ENCODE measurements at places on chromosomes 7 and 10. TPM values are rescaled to one million over a fixed set of nuclear protein-coding genes. Genes with fewer than 3 reads are reported as not detected.

Gene MYO1G
- 0.24 TPM for total RNA-seq

Gene GRM3
- not detected for total RNA-seq

DNA sequence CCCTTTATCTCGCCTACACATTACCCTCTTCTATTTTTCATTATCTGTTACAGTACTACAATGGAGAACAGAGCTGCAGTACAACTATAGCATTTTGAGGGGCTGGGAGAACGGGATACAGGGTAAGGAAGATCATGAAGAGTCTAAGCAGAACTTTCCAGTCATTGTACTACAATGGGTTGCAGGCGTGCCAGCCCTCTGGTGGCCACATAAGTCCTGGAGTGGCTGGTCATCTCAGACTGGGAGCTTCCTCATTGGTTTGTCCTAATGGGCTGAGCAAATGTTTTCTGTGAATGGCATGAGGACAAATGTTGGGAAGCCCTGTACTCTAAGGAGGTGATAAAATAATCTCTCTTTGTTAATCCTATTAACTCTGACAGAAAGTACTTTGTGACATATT is 33.0 kb downstream of the TMEM106B start:
- peak; percentile 16 for DNase-seq

DNA sequence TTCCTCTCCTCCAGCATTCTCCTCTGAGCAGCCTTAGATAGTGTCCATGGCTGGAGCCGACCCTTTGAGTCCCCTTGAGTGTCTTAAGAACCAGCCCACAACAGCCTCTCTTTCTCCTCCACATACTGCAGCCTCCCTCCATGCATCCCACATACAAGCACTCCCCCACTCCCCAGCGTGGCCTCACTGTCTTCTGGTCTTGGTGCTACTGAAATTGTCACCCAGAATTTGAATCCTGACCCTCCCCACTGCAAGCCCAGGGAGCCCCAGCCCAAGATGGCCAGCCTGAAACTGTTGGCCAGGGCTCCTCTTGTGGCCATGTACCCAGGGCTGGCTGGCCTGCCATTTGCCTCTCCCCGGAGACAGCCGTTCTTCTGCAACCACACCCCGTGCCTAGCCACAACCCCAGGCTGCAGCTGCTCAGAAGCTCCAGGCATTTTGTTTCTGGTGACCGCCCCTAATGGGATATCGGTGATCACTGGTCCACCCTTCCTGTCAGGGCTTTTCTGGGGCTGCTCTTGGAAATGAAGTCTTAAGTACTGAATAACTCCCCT is 18.8 kb upstream of the SH2D4B start:
- DNase-seq = no peak

- no peak for DNase-seq
Measured at GRCh38 chr7:153017223-153017622, 257.7 kb downstream of the ACTR3B start.

- DNase-seq = no peak
Measured at GRCh38 chr10:65350611-65351010, 1575.2 kb upstream of the LRRTM3 start.

DNA sequence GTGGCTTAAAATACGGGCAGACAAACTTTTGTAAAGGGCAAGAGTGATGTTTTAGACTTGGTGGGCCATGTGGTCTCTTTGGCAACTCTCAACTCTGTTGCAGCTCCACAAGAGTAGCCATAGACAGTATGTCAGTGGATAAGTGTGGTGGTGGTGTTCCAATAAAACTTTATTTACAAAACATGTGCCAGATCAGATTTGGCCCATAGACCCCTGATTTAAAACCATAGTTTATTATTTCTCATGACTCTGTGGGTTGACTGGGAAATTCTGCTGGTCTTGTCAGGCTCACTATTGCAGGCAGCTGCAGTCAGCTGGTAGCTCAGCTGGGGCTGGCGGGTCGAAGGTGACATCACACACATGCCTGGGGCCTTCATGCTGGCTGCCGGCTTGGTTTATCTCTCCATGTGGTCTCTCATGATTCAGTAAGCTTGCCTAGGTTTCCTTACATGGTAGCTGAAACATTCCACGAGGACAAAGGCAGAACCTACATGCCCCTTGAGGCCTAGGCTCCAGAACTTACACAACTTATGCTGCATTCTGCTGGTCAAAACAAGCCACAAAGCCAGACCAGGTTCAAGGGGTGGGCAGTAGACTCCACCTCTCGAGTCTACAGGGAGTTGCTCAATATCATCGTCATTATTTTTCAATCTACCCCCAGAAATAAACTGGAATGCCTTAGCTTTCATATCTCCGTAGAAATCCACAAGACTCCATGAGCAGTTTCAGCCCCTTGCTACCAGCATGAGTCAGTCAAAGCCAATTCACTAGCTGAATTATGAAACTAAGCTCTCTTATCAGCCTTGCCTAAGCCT is 245.7 kb downstream of the WDR11 start:
- DNase-seq = no peak

- DNase-seq = no peak
Measured at GRCh38 chr10:555281-555680, 134.2 kb downstream of the DIP2C start.

DNA sequence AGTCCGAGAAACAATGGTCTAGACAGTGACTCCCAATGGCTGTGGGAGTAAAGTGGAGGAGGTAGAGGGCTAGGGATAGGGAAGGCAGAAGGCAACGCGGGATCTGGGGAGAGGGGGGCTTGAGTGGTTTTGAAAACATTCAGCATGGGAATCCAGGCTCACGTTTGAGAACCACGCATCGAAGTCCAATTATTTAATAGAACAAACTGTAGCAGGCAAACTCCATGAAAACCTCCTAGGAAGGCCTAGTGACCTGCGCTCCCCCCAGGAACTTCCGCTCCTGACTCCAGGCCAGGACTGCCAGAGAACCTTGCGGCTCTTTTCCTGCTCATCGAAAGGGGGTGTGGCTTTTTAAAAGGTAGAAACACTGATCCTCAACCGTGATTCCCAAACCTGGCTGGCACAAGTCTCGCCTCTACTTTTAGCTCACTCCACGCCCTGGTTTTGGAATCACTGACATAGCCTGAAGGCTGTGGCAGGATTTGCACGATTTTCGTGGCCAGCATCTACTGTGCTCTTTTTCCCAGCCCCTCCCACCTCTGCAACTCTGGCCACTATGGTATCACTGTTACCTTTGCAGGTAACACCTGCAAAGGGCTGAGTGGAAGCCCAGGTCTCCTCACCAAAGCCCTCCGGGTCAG is 43.4 kb downstream of the MYOF start:
- DNase-seq = peak; percentile 78
